Spleen (tissue), 13 donors: ENCODE measurements at places on chromosomes 5 and 9.

- no peak for DNase-seq
These were observed 31.7 kb upstream of the GNA14 start for GRCh38 chr9:77679661-77680368.

DNA sequence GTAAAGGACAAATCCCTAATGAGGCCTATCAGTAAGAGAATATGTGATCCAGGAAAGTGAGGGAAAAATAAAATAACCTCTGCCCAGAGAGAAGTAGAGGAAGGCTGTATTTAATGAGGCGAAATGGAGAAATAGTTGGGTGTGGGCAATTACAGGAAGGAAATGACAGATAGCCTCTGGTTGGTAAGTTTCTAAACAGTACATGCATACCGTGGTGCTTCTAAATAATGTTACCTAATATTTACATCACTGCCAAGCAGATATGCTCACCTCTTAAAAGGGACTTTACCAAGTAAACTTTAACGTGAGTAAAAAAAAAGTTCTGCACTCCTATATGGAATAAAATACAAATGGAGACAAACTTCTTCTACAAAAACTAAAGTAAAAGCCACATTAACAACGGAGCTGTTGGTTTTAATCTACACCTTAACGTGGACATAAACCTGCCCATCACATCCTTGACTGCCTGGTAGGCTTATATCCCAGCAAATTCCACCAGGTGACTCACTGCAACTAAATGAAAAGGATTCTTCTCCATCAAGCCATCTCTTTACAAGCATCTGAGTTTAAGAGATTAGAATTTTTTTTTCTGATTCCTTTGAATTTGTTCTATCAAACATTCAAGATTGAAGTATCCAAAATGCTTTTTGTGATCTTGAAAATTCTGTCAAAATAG is 12.4 kb downstream of the NFIL3 start:
- DNase-seq, result no peak

- no peak for DNase-seq
These were observed 70.3 kb upstream of the SMIM15 start for GRCh38 chr5:61232490-61233050.

DNA sequence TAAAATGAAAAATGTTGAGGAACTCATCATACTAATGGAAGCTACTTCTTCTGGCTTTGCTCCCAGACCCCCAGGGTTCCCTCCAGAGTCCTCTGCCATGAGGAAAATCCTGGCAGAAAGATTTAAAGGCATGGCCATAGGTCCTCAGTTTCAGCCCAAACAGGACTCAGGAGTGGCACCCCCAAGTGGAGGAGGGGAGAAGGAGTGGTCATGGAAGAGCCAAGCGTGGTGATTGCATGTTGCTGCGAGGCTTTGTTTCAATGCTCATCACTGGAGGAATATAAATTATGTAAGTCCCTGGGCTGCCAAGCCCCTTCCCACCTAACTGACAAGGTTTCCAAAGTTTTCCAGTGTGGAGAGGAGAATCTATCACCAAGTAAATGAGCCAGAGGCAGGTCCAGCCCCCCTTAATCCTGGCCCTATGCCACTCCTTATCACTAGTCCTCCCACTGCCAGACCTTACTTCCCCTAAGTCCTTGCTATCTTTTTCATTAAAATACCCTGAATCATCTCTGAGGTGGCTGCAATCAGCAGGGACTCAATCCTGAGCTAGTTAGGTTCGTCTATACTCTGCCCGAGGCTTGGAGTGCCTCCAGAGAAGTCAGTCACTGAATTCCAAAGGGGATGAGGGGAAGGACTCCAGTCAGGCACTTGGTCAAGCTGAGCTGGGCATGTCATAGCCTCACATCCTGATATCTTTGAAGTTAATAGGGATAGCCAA is 70.7 kb upstream of the TAF1L start:
- DNase-seq, result no peak

- peak; percentile 90 for DNase-seq
These were observed 293.9 kb downstream of the ZSWIM6 start for GRCh38 chr5:61625681-61626621.

- no peak for DNase-seq
These were observed 3.3 kb downstream of the NR6A1 start for GRCh38 chr9:124767821-124768220.
